ENCODE measurements at places on chromosomes 3 and 15. TPM values are rescaled to one million over a fixed set of nuclear protein-coding genes. Genes with fewer than 3 reads are reported as not detected.

DNA sequence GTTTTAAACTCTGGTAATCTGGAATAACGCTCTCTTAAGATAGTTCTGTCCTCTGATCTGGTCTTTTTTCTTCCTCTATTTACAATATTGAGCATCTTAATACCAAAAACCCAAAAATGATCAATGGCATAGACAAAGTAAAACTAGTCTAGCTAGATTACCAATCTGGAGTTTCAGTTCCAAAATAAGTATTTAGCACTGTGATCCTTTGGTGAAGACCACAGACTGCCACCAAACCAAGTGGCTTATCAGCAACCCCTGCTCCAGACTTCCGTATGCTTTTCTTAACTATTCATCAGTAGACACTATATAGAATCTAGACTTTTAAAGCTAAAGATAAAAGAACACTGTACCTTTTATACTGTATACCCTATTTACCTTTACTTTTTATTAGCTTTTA, 35.5 kb upstream of the MAN2C1 start:
- no peak for DNase-seq

The TIMP4 gene
- 170 TPM for total RNA-seq

DNA sequence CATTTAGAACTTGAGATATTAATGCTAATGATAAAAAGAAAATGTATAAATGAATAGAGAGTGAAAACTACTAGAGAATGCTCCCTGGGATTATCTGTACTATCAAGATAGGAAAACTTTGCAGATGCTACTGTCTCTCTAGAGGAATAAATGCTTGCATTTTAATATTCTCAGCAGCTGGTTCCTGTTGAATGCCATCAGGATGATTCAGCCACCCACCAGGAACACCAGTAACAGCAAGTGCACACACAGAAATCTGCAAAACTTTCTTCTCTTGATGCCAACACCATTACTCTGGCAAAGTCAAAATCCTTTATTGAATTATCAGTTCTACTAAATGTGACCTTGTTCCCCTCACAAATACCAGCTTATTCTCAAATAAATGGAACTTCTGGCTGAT, 148.4 kb downstream of the TIGIT start:
- DNase-seq: no peak

- no peak for DNase-seq
Measured at GRCh38 chr3:136626493-136626892, 125.7 kb downstream of the STAG1 start.

DNA sequence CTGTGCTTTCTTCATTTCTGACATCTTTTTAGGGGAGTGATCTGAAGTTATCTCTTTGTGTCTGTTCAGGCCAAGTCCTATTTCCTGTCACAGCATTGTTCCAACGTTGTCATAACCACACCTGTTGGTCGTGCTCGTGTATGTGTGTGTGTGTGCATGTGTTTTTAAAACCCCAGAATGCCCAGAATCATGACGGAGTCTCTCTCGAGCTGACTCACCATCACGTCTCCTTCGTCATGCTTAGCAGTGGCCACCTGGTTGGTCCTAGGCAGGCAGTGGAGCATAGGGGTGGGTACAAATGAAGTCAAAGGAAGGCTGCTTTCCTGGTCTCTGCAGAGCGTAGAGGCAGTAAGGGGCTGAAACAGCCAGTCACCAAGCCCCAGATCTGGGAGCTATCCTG, 126.8 kb upstream of the ABHD17C start:
- DNase-seq: no peak

The TMCO5A gene
- total RNA-seq: not detected

GRCh38 chr3:79085171-79085570, 682.6 kb downstream of the ROBO1 start:
- no peak for DNase-seq

The RAB6B gene
- 1.8 TPM for total RNA-seq

The CNTN6 gene
- total RNA-seq: not detected

Measured in breast epithelium (tissue), 4 donors.